Hematopoietic multipotent progenitor cell treated with erythropoietin and hydrocortisone succinate and interleukin-3 and kit ligand, for 6 days (in vitro differentiated cells): ENCODE measurements at places on chromosomes 4 and X.

DNA sequence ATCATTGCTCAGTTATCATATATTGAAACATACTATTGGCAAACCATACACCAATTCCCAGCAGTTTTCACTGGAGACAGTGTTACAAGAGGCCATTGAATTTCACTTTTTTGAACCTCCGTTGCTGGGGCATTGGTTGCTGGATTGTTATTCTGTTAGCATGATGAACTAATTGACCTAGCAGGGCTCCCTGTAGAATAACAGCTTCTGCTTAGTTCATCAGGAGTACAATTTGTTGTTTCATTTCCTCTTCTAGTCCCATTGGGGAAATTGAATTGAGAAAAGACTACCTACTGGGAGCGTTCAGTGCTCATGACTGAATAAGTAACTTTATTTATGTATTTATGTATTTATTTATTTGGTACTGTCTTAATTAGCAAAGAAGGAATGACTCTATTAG, 151.6 kb downstream of the SLIT2 start:
- no peak for DNase-seq

GRCh38 chr4:166198041-166198440, 325.0 kb downstream of the TLL1 start:
- no peak for DNase-seq

DNA sequence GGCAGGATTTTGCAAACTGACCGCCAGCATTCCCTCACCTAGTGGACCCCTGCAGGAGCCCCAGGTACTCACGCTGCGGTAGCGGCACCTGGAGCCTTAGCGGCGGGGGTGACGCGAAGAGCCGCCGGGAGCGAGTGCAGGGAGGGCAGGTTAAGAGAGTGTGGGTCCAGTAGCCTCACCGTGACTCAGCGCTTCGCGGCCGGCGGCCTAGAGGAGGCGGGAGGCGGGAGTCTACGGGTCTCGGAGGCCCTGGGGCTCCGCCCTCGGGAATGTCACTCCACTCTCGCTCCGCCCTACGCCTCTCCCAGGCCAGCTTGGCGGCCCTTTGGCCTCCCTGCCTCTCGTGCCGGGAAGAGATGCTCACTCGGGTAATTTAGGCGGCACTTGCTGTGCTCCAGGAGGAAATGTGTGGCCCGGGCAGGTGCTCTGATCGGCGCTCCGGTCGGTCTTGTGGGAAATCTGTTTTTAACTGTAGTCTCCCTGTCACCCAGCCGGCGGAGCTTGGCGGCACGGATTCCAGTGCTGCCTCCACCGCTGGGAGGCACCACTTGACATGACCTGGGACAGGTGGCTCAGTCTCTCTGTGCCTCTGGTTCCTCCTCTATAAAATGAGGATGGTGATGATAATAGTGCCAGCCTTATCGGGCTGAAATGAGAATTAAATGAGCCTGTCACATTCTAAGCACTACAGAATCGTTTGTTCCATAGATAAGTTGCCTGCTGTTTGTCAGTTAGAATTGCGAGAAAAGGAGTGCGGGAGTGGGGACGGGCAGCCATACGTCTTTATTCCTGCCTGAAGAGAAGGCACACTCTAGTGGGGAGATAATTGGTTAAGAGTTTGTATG, at the start of gene PIR:
PIR (minus strand) TSS at position 216 of the 845 bp plus-strand sequence. CDS start 2,076 bp downstream, outside the sequence.
- peak; percentile 92 for DNase-seq

DNA sequence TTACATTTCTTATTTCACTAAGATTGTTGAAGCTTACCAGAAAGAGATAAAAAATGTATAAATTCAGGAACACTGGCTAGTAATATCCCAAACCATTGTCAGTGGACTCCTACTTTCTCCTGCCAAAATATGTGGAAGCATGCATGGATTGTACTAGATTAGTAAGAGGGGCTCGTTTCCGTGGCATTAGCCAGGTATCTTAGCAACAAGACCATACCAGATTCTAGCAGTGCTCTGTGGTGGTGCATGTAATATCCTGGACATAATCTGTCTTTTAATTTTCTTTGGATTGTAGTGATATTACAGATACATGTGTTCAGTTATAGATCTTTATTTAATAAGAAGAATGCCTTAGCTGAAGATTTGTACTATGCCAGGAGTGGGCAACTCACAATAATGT, 371.9 kb upstream of the PITX2 start:
- DNase-seq, result no peak

- no peak for DNase-seq
These were observed 60.0 kb downstream of the HTRA3 start for GRCh38 chr4:8329560-8329858.
